ENCODE measurements at places on chromosomes 2 and 18. TPM values are rescaled to one million over a fixed set of nuclear protein-coding genes. Genes with fewer than 3 reads are reported as not detected.

The GTF2A1L gene
- not detected for total RNA-seq

The CYRIA gene
- 76.1 TPM for total RNA-seq

The XRCC5 gene
- total RNA-seq: 303 TPM

DNA sequence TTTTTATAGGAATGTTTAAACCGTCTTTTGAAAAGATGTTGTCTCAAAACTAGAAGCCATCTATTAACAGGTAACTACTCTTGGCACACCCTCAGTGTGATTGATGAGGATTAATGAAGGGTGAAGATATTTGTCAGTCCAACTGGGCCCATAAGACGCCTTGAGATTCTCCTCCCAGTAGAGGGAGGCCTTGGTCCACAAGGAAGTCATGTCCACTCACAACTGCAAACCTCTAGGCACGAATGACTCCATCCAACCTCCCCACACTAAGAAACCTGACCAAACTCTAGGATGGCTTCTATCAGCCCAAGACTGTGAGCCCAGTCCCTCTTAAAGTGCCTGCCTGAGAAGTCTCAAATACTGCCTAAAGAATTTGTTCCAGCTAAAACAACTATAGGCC lies 19.2 kb upstream of the GRP start:
- DNase-seq: no peak

- no peak for DNase-seq
Measured at GRCh38 chr18:45557779-45558178, 57.5 kb upstream of the SLC14A2 start.

DNA sequence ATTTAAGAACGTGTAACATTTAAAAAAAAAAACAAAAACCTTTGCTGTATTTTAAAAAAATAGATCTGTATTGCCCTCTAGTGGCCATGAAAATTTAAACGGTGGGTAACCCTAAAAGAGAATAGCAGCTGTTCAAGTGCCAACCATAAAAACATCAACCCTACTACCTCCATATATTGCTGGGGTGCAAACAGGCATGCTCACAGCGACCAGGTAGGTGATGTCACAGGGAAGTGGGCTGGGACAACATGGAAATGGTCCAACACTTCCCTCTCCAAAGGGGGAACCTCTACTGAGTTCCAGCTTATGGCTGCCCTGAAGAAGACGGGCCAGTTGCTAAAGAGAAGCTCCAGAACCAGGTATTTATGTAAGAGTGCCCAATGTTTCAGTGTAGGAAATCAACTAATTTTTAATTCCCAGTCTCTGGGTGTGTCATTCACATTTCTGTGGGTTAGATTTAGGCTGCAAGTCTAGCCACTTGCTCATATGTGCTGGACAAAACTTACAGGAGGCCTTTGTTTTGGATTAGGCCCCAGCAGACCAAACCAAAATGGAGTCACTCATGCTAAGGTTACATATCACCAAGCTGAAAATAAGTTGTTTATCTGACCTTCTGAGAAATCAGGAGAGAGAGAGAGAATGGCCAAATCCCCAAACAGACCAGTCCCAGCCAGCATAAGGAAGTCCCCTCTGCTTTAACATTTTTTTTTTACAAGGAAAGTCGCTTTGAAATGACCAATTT lies 54.5 kb downstream of the SKA1 start:
- no peak for DNase-seq

GRCh38 chr18:77763530-77764145 lies 514.0 kb downstream of the GALR1 start:
- DNase-seq: no peak

DNA sequence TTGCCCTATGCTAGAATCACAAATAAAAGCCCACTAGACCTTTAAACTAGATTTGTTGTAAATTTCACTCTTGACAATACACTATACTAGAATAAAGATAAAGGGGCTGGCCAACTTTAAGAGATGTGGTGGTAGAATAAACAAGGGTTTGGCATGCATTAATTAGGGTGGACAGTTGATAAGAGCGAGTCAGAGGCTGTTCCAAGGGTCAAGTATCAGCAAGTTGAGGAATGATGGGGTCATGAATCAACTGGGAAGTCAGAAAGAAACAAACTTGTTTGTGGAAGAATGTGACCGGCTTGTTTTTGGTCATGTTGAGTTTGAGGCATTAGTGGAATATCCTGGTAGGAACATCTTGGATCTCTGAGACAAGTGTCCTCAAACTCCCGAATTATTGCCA lies 398.3 kb upstream of the TNP1 start:
- DNase-seq: no peak

GRCh38 chr2:213251618-213252017 lies 32.6 kb upstream of the SPAG16 start:
- no peak for DNase-seq

DNA sequence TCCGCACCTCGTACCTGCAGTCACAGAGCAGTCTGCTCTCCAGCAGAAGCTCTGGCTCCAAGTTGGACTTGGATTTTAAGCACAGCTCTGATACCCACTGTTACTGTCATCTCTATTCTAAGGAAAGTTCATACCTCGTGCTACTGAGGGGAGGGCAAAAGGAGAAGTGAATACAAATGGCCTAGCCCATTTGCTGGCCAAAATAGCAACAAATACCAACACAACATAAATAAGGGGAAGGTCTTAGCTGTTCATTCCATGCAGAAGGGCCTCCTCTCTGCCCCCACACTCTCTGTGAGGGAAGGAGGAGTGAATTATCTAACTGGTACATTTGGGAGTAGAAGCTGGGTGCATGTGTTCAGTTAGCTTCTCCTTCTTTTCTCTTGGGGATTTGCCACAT lies 739.4 kb upstream of the RAB6C start:
- no peak for DNase-seq

- no peak for DNase-seq
Measured at GRCh38 chr2:72955228-72956049, 38.1 kb downstream of the EMX1 start.

All from activated B cell treated with CpG ODN at 0.5 μM for 24 hours (primary cell).